ENCODE measurements at places on chromosomes 16 and 17.
A peak's percentile ranks its signal among the peaks of the same experiment; 100 is the strongest.

DNA sequence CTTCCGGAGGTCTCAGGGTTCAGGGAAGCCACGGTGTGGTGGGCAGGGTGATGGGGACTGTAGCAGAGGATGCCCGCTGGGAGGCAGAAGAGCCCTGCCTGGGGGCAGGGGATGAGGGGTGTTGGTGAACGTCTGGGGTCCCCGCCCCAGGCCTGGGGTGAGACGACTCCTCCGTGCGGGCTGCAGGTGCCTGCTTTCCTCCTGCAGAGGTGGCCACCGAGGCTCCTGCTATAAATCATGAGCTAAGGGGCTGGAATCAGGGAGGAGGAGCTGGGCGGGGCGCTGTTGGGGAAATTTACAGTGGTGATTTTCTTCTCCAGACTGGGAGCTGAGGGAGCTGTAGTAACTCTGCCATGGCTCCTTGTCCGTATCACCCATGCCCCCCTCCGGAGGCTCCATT, 167.0 kb downstream of the MRM1 start:
- no peak for DNase-seq

DNA sequence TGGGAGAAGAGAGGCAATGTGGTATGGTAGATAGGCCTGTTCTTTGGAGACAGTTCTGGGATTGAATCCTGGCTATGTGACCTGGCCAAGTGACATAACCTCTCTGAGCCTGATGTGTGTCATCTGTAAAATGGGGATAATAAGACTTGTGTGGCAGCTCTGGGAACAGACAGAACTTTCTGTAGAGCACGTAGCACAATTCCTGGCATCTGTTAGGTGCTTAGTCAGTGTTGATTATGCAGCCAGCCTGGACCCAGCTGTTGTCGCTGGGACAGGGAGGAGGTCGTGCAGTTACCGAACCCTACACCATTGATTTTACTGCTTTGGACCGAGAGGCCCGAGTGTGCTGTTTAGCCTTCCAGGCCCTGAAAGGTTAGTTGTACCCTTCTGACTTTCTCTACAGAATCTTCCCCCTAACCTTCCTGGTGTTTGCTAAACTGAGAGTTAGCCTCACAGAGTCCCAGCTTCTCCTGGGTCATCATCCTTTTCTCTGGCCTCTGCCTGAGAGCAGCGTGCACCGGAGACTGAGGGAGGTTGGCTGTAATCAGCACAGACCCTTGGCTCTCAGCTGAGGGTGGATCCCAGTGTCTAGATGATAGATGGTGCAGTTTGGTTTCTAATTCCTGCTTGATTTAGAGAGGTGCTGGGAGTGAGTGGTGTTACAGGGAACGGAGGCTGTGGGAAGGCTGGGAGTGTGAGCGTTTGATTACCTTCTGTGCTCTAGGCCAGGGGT, 31.9 kb downstream of the MSI2 start:
- DNase-seq, result no peak

GRCh38 chr17:7887482-7888183, 956 bp upstream of the CHD3 start:
- DNase-seq, result peak; percentile 97

GRCh38 chr17:41393294-41393693, 4.1 kb downstream of the KRT31 start:
- no peak for DNase-seq

- no peak for DNase-seq
These were observed 5.3 kb upstream of the EIF4A3 start for GRCh38 chr17:80152081-80152702.

DNA sequence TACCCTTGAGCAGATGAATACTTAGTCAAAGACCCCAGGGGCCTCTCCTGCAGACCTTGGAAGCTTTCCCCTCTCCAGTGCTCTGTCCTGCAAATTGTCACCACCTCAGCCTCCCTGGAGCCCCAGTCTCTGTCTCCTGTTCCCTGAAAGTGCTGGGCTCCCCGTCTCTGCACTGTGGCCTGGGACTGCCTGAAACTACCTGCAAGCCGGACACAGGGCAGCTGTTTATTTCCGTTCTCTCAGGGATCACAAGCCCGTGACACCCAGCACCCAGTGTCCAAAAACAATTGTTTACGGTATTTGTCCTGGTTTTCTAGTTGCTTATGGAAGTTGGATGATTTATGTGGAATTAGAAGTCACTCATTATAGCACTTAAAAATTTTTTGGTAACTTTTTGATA, 81.6 kb upstream of the CHMP6 start:
- no peak for DNase-seq

- DNase-seq, result no peak
These were observed 6.7 kb upstream of the RPL13 start for GRCh38 chr16:89553733-89554132.

- no peak for DNase-seq
These were observed 52.7 kb downstream of the MYH10 start for GRCh38 chr17:8577868-8578267.

- no peak for DNase-seq
These were observed 793 bp upstream of the IRX3 start for GRCh38 chr16:54287131-54288029.

DNA sequence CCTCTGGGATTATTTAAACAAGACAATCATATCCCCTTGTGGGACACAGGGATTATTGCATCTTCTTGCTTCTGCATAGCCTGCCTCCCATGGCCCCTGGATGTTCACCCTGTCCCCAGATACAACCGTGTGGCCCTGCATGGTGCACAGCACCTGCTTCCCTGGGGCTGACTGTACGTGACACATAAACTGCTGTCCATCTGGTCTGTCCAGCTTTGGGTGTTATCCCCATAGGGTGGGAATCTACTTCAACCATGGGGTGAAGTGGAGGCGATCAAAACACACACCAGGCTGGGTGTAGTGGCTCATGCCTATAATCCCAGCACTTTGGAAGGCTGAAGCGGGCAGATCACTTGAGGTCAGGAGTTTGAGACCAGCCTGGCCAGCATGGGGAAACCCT, 138.8 kb downstream of the XYLT1 start:
- no peak for DNase-seq

GRCh38 chr17:5241861-5242671, 7.4 kb upstream of the SCIMP start:
- DNase-seq, result no peak

DNA sequence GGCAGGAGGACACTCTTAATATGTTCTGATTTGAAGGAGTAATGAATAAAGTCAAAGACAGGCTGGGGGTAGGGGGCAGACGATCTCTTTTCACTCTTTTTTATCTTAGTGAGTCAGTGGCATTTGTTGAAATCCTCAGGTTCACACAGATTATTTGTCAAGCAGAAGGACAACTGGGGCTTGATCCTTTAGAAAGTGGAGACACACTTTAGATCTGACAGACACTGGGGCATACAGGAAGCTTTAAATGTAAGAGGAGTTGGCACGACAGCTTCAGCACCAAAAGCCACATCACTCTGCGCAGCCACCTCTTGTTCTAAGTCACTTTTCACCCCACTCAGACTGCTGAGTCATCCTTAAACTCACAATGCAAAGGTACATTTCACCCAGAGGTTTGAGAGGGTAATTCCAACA, 121.5 kb downstream of the STXBP4 start:
- peak; percentile 47 for DNase-seq

DNA sequence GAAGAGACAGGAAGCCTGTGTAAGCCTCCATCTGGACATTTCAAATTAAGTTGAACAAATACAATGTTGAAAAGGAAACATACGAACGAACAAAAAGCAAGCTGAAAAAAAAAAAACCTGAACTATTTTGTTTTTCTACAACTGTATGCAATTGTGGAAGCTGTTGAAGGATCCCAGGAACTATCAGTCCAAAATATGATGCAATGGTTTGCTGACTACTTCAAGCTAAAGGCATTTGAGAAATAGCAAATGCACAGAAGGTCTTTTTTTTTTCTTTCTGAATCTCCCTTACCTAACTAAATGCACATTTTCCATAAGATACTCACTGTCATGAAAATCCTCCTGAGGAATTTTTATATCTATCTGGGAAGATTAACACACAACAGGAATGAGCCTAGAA, 40.2 kb downstream of the MAF start:
- DNase-seq, result no peak

All from MCF 10A (cell line).